Nucleus accumbens (tissue), 56 donors: ENCODE measurements at places on chromosomes 7 and 10.
A peak's percentile ranks its signal among the peaks of the same experiment; 100 is the strongest.

- DNase-seq = no peak
These were observed 28.0 kb upstream of the CABCOCO1 start for GRCh38 chr10:61634746-61635145.

GRCh38 chr7:46603780-46604179 lies 682.7 kb upstream of the IGFBP3 start:
- DNase-seq = no peak

GRCh38 chr10:27188259-27188658 lies 33.1 kb downstream of the MASTL start:
- DNase-seq = no peak

DNA sequence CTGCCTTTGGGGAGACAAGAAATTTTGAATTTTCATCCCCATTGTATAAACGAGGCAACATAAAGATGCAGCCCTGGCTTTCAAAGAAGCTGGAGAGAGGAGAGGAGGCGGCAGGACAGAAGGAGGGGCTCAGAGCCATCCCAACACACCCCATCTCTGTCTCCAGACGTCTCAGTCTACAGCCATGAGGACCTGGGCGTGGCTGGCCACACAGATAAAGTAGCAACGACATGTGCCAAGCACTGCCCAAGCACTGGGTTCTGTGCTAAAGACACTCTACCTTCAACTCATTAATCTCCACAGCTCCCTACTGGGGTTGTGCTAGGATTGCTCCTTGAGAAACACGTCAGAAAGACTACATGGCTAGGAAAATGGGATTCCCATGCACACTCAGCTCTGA lies 65.2 kb downstream of the DLG5 start:
- no peak for DNase-seq

DNA sequence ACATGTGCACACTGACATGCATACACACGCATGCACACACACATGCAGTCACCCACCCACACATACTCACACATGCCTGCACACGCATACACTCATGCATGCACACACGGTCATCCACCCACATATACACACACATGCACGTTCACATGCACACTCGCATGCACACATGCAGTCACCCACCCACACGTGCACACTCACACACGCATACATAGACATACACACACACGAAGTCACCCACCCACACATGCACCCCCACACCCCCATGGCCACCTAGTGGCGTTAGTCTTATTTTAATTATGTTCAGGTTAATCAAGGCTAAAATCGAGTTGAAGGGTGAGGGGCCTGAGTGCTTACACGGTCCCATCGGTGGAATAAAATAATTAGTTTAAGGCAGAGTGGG lies 96.8 kb downstream of the DNAJB6 start:
- DNase-seq = no peak

GRCh38 chr10:86232644-86233043 lies 134.0 kb downstream of the GRID1 start:
- no peak for DNase-seq

GRCh38 chr10:75462865-75463264 lies 31.4 kb downstream of the LRMDA start:
- DNase-seq = no peak

DNA sequence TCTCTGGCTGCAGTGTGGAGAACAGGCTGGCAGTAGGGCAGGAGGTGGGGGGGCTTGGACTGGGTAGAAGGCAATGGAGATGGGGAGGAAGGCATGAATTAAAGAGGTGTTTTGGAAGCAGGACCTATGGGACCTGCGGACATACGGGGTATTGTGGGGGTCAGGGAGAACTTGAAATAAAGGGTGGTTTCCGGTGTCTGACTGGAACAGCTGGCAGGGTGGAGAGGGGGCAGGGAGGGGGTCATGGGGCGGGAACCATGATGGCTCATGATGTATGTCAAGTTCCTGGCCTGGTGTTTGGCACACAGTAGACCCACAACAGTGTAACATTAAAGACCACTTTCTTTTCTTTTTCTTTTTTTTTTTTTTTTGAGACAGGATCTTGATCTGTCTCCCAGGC lies 5.5 kb downstream of the LHPP start:
- no peak for DNase-seq

DNA sequence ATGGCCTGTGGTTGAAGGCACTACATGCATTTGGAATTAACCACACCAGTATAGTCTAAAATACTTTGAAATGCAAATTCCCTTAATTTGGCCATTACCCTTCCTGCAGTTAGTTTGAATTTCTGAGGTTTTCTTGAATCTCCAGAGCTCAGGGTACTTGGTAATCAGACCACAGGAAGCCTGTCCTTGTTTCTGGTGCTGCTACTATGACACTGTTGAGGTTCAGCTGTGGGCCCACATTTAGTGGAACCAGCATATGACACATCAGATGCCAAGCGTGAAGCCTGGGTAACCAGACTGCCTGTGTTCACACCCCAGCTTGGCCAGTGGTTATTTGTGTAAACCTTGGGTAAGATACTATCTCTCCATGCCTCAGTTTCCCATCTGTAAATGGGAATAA lies 124.3 kb downstream of the SNX10 start:
- no peak for DNase-seq

GRCh38 chr7:94314413-94315410 lies 80.0 kb upstream of the COL1A2 start:
- no peak for DNase-seq

- no peak for DNase-seq
These were observed 169.5 kb upstream of the ZMIZ1 start for GRCh38 chr10:78899098-78899754.

DNA sequence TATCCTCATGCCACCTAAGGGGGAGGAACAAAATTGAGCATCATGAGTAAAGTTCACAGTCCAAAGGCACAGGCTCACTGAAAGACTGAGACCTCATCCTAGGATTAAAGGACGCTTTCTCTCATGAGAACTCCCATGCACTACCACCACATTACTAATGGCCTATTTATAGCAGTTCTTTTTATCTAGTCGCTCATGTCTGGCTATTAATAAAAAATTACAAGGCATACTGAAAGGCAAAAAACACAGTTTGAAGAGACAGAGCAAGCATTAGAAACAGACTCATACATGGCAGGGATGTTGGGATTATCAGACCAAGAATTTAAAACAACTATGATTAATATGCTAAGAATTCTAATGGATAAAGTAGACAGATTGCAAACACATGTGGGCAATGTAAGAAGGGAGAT lies 46.0 kb upstream of the CDK13 start:
- DNase-seq = no peak

GRCh38 chr10:82969405-82969804 lies 1094.4 kb downstream of the NRG3 start:
- DNase-seq = no peak

DNA sequence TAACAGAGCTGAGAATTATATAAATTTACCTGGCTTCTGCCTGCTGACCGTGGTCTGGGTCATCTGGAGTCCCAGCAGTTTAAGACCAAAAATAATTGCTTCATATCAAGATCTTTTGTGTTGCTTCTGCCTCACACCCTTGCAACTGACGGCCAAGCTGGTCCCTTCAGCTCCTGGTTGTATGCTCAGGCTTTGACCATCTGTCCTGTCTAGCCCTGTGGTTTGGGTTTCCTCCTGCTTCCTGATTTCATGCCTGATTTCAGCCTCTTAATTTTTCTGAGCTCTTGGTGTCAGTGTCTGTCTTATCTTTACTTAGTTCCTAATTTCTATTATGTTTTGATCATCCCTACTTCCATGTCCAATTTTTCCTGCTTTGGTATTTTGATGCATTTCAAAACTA lies 87.9 kb upstream of the PLXDC2 start:
- no peak for DNase-seq

- no peak for DNase-seq
These were observed 149.2 kb downstream of the TRIL start for GRCh38 chr7:28808796-28809533.

GRCh38 chr7:43906331-43907010 lies at the start of gene URGCP:
TSS of gene URGCP (minus strand) at chr7:43906596. CDS start at chr7:43906575, 21 bp downstream.
- peak; percentile 23 for DNase-seq

DNA sequence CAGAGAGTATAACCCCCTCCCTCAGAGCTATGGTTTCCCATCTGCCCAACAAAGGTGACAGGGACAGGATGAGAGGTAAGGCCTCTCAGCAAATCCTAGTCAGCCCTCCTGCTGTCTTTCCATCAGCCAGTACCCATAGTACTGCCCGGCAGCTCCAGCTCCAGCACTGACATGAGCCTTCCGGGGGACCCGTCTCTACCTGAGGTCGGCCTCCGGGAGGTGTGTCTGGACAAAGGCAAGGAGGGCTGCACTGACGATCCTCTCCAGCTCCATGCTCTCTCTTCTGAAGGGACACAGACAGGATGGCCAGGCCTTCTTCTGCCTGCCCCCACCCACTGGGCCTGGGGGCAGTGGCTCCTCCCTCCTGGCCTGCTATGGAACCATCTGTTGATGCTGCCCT lies 4.3 kb downstream of the FBXL15 start:
- no peak for DNase-seq

DNA sequence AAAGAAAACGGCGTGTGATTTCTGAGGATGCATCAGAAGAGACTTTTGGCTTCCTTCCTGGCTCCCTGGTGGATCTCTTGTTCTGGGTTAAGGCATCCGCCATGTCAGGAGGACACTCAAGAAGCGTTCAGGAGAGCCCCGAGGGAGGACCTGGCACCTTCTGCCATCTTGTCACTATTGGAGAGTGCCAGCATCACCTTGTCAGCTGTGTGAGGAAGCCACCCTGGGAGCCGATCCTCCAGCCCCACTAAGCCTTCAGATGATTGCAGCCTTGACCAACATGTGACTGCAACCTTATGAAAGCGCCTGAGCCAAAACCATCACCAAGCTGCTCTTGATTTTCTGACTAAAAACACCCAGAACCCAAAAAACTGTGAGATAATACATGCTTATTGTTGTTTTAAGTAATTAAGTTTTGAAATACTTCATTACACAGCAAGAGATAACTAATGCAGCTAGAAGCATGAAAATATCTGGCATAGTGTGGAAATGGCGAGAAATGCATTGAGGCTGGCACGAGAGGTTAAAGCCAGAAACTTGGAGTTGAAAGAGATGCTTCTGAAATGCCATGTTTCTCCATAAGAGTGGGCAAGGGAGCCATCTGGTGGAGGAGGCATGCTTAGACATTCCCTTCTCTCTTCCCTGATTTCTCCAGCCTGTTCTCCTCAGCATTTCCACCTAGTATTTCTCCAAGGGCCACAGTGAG lies 5.4 kb upstream of the ZFYVE27 start:
- DNase-seq = peak; percentile 78

DNA sequence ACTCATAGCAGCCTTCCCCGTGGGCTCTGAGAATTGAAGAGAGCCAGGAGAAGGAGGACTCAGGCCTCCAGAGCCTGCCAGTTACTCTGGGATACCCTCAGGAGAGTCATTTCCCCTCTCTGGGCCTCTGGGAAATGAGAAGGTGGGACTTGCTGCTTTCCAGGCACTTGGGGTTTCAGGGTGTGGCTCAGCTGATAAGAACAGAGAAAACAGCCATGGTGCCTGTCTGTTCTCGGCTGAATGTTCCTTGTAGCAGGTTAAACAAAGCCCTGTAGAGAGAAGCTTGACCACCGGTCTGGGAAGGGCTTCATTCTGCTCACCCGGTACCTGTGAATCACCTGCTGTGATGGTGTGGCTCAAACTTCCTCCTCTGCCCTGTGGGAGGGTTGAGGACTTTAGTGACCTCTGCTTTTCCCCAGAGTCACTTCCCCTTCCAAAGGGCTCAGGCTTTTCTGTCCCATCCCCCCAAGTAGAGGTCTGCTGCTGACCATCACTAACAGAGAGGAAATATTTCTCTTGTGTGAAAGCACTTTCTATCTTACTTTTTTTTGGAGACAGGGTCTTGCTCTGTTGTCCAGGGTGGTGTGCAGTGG lies 212.4 kb upstream of the GALNT17 start:
- no peak for DNase-seq

DNA sequence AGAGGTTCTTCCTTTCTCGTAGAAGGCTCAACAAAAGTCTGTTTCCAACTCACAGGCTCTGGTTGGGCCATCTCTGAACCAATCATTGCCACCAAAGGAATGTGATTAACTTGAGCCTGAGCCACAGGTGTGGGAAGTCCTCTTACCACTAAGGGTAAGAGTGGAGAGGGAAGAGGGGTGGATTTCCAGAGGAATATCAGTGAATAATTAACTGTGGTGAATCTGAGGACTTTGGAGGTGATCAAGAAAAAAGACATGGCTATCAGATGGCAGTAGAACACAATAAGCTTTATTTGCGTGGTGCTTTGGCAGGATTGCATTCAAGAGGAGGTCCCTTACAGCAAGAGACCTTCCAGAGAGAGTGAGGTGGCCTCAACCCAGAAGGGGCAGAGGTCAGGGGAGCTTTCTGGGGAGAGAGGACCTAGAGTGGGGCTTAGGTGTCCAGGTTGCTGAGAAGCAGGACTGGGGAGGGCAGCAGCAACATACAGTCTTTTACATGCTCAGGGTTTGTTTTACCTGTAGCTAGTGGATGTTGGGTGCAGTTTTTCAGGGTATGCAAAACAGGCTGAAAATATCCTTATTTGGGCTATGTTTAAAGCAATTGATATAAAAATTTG lies 61.4 kb downstream of the BBS9 start:
- no peak for DNase-seq

DNA sequence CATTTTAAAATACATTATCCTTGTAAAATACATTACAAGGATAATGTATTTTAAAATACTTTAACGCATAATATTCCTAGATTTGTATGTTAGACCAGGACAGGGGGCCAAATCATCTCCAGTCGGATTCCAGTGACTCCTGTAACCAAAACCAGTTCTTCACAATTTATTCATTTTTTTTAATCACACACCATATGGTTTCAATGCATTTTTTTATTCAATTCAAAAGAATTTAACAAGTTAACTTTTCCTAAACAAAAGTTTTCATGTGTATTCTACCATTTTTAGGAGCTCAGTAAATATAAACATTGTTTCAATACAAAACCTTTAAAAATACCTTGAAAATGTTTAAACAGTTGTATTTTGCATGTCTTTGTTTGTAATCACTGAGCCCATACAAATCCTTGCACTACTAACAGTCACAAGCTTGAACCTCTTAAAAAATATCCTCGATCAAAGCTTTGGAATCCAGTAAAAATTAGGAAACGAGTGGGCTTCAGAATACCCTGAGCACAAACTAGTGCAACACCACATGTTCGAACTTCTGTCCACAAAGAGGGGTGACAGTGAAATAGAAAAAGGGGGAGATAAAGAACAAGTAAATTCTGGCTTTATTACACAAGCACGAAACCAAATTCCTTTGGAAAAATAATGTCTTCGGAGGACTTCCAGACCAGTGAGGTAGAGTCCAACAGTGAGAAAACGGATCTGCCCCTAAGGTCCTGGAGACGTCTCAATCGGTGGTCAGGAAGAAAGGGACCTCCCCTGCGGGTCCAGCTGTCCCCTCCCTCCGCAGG lies 1.6 kb downstream of the CCDC71L start:
- DNase-seq = no peak

- no peak for DNase-seq
These were observed 11.0 kb downstream of the MYOF start for GRCh38 chr10:93471110-93471651.
